ENCODE measurements at places on chromosomes 11 and 22. TPM values are rescaled to one million over a fixed set of nuclear protein-coding genes. Genes with fewer than 3 reads are reported as not detected.

Gene SLC29A2
- 0.26 TPM for total RNA-seq

- no peak for DNase-seq
These were observed 1.7 kb upstream of the ME3 start for GRCh38 chr11:86673872-86674750.

- DNase-seq, result no peak
These were observed 196.1 kb upstream of the B3GAT1 start for GRCh38 chr11:134607963-134608750.

Gene SYT7
- 10.0 TPM for total RNA-seq

DNA sequence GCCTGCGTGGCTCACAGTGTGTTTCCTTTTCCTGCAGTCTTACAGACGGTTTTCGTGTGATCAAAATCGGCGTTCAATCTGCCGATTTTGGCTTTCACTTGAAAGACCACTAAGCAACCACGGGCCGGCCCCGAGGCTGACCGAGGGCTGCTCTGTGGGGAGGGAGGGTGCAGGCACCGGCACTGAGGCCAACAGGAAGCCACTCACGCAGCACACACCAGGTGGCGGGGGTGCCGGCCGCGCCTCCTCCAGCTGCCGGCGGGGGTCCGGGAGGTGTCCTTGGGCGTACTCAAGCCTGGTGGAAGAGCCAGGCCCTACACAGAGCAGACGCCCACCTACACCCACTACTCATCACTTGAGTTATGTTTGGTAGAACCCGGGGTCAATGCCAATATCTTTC is 14.3 kb downstream of the TOLLIP start:
- peak; percentile 6 for DNase-seq

Gene VWCE
- total RNA-seq, result 0.51 TPM

GRCh38 chr22:39474351-39475111 is 17.7 kb downstream of the MGAT3 start:
- no peak for DNase-seq

- no peak for DNase-seq
These were observed 22.6 kb downstream of the OR6M1 start for GRCh38 chr11:123783536-123783935.

Gene KDELR3
- not detected for total RNA-seq

Gene NXPE1
- total RNA-seq, result 0.29 TPM

- DNase-seq, result no peak
These were observed 26.4 kb upstream of the CD5 start for GRCh38 chr11:61075891-61076290.

Gene PKNOX2
- 1.0 TPM for total RNA-seq

GRCh38 chr11:32259641-32260081 is 168.8 kb downstream of the RCN1 start:
- no peak for DNase-seq

GRCh38 chr11:36164506-36165250 is 124.5 kb downstream of the COMMD9 start:
- DNase-seq, result no peak

GRCh38 chr22:28245579-28246224 is 326.6 kb upstream of the PITPNB start:
- DNase-seq, result no peak

Gene KCNC1
- not detected for total RNA-seq

- DNase-seq, result no peak
These were observed 308.7 kb downstream of the DCDC1 start for GRCh38 chr11:31060880-31061279.

GRCh38 chr11:9092853-9093778 is 1.7 kb upstream of the SCUBE2 start:
- DNase-seq, result no peak

DNA sequence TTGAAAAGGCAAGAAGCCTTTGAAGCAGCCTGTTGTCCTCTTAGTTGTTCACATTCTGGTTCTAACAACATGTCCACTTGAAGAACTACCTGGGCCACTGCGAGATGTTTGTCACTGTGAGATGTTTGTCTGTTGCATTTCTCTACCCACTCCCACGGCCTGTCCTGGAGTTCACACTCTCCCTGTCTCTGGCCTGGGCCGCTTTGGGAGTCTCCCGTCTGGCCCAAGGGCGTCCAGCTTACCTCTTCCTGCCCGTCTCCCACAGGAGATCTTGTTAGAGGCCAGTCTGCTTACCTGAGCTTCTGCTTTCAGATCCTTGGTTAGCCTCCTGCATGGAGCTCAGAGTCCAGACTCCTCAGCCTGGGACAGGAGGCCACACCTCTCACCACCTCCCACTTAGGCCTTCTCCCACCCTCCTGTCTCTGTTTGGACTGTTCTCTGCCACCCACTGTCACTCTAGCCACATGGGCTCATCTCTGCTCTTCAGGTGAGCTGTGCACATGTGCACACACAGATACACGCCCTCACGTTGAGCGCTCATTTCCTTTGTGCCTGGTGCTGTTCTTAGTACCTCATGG is 66.0 kb downstream of the TBC1D22A start:
- DNase-seq, result no peak

DNA sequence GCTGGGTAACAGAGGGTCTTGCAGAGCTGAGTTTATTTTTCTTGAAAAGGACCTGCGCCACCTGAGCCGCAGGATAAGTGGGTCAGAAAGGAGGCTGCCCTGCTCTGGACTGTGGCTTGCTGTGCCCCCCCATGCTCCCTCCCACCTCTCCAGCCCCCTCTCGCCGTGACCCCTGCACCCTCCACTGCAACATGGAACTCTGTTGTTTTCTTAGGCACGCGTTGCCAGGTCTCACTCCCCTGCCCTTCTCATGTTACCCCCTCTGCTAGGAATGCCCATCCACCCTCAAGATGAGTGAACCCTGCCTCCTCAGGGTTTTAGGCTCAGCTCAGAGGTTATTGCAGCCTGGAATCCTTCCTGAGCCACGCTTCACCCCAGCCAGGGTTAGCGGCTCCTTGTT is 10.8 kb downstream of the ETS1 start:
- no peak for DNase-seq

Gene OR8D1
- not detected for total RNA-seq

DNA sequence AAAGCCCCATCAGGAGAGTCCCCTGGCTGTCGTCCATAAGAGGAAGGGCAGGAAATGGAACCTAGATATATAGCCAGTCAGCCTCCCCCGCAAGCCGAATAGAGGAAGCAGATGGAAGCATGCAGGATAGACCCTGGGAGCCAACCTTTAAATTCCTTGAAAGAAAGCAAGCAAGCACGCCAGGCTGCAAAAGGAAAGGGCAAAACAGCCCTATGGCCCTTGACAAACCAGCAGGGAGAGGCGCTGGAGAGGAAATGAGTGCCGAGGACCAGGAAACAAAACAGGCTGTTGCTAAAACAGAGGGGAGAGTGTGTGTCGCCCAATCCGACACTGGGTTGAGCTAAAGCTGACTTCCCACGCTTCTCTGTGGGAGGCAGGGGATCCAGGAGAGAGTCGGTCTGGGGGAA is 203.5 kb upstream of the MTNR1B start:
- peak; percentile 25 for DNase-seq

GRCh38 chr22:48098243-48098920 is 1335.9 kb downstream of the TBC1D22A start:
- DNase-seq, result peak; percentile 1

GRCh38 chr22:33109514-33110430 is 51.6 kb upstream of the SYN3 start:
- DNase-seq, result no peak

Gene PARVG
- total RNA-seq, result 5.0 TPM

- peak; percentile 13 for DNase-seq
These were observed 6.9 kb downstream of the TNNT3 start for GRCh38 chr11:1926156-1927025.

DNA sequence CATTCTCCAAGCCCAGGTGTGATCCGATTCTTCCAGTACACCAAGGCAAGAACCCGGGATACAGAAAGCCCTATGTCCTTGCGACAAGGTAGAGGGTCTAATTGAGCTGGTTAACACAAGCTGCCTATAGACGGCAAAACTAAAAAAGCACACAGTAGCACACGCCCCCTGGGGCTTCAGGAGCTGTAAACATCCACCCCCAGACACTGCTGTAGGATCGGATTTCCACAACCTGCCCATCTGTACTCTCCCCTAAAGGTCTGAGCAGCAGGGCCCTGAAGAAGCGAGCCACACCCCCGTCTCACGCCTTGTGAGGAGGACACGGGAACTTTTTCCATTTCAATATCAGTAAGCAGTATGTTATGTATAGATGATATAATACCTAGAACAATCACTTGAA is 624.7 kb downstream of the BUD13 start:
- DNase-seq, result no peak

Gene GRAMD1B
- 6.5 TPM for total RNA-seq

GRCh38 chr11:44095506-44096359 is at the start of gene EXT2:
EXT2 (plus strand) TSS chr11:44095678; CDS start chr11:44107713, 12,035 bp downstream.
- peak; percentile 86 for DNase-seq

GRCh38 chr11:71112990-71113389 is 139.4 kb downstream of the SHANK2 start:
- DNase-seq, result no peak

GRCh38 chr22:18975434-18976196 is 39.5 kb upstream of the PRODH start:
- DNase-seq, result no peak

Measured in uterus (tissue), 4 donors.